AG08395 (cell line): ENCODE measurements at places on chromosomes 11 and 22.

- DNase-seq: no peak
Measured at GRCh38 chr11:95081010-95081409, 8.6 kb upstream of the ENDOD1 start.

GRCh38 chr11:60899046-60899936 lies 7.1 kb downstream of the PRPF19 start:
- peak; percentile 82 for DNase-seq

GRCh38 chr22:19143967-19144400 lies 467 bp downstream of the ESS2 start:
- peak; percentile 48 for DNase-seq

DNA sequence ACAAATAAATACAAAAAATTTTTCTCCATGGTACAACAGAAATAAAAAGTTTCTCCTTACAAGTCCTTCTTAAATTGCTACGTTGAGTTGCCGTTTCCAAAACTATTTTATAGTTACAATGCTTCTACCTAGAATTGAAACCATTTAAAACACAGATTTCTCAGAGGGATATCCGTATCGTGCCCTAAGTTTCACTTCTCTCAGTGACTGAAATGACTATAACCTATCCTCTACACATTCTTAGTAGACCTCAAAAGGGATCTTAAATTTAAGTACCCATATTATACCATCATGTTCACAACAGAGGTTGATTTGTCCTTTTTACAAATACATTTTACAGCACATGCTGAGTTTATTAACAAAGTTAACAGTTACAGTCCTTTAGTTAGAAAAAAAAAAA lies 44.1 kb downstream of the USP28 start:
- no peak for DNase-seq

- no peak for DNase-seq
Measured at GRCh38 chr11:73258104-73259035, 13.8 kb upstream of the P2RY6 start.
